ENCODE measurements at places on chromosomes 3 and 15.

DNA sequence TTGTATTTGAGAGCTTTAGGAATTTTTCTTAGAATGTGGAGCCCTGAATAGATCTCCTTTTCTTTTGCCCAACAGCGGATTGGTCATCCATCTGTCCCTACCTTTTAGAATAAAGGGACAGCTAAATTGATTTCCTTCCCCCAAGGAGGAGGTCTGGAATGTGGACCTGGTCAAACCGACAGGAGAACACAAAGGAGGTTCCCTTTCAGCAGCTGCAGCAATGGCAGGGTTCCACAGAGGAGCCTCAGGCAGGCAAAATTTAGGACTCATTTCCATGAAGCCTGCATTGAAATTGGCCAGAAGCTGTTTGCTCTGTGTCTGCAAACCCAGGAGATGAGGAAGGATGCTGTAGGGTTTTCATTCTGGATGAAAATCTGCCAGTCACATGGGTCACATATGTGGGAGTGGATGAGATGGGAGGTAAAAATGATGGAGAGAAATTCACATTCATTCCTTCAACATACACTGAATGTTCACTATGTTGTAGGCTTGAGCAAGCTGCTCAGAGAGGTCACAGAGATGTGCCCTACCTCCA is 77.3 kb downstream of the LRTM1 start:
- DNase-seq: no peak

GRCh38 chr3:192273001-192273696 is 454.2 kb downstream of the FGF12 start:
- no peak for DNase-seq

DNA sequence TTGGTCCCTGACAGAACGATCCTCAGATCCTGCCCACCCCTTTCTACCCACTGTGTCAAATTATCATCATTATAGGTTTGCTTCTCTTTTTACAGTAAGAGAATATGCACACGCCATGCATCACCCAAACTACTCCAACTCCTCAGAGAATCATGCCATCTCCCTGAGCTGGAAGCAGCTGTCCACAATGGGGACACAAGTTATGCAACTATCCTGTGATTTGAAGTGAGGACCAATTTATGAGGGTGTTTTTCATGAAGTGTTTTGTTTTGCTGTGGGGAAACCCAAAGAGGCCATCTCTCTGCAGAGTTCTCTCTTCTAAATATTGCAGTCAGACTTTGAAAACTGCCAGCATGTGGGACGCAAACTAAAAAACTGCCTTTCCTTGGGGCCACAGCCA is 35.8 kb upstream of the TNFSF10 start:
- no peak for DNase-seq

DNA sequence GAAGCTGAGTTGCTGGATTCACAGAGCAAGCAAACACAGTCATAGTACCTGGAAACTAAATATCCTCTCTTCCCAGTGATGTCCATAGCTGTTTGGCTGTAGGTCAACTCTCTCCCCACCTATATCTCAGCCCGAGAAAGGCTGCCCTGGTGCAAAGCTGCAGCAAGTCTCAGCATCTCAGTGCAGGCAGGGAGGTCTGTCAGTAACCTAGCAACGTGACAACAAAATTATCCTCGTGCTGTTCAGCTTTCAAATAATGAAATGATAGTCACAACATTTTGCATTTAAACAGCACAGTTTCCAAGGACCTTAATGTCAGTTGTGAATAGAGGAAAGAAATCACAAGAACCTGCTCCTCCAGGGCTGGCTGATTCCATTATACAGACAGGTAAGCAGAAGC is 83.6 kb downstream of the CHST2 start:
- DNase-seq: no peak

- DNase-seq: no peak
These were observed 119.6 kb downstream of the ARNT2 start for GRCh38 chr15:80523746-80524145.

DNA sequence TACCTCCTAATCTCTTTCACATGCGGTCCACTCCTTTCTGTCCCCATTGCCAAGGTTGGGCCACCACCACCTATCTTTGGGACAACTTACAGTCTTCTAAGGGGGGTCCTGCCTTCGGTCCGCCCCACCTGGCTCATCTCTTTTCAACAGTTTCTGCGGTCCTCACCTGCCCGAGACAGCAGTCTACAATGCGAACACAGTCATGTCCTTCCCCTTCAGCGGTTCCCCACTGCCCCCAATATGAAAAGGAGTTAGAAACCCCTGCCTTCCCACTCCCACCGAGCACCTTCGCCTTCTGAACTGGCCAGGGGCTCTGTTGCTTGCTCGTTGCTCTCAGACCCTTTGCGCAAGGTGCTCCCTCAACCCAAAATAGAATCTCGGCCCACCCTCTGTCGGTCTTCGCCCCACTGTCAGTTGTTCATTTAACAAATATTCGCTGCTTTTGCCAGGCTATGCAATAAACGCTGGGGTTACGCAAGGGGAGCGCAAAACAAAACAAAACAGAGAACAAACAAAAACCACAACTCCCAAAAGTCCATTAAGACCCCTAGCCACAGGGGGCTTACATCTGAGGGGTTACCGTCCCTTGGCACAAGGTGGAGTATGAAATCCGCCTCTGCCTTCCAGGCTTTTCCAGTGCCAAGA is 611 bp upstream of the FANCI start:
- DNase-seq: no peak

GRCh38 chr3:167481164-167481563 is 7.3 kb upstream of the SERPINI2 start:
- DNase-seq: no peak

GRCh38 chr15:72179950-72180581 is 17.5 kb downstream of the GRAMD2A start:
- no peak for DNase-seq

- no peak for DNase-seq
These were observed 109.7 kb upstream of the SLC7A14 start for GRCh38 chr3:170695486-170696064.

DNA sequence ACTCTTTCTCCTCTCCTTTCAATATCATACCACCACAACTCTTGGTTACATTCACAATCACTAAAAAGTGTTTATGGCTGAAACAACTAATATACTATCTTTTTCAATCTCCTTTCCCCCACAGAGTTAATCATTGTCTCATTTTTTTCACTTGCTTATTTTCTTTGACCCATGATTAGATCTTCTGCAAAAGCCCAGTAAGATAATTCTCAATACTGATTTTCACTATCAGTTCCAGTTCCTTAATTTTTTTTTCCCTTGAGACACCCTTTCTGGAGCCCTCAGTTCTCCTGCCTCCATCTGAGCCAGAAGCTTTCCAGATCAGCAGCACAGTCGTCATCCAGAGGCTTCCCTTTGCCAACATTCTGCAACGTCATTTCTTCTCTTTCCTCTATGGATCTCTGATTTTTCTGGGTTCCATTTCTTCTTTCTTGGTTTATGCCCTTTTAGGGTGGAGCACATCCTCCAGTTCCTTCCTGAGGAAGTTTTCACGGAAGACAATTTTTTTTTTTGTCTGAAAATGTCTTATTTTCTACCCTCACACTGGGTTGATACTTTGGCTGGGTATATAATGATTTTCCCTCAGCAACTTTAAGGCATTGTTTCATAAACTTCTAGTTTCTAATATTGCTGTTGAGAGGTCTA is 88.7 kb upstream of the C15orf39 start:
- DNase-seq: no peak

- no peak for DNase-seq
These were observed 463.5 kb upstream of the RASGRP1 start for GRCh38 chr15:39028069-39028468.

DNA sequence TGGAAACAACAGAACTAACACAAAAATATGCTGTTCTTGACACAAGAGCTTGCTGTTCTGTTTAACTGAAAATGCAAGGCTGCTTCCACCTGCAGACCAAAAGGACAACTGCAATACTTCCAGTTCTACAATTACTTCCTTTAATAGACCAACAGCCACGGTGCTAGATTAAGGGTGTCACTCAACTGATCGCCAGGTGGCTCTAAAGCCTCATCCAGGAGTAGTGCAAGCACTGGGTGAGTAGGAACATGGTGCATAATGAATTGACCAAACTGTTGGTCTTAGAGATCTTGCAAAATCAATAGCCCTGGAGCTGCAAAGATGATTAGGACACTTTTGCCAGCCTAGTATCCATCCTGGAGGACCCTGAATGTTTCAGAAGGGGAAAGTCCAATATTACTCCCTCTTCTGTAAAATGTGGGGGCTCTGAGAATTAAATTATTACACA is 3.6 kb upstream of the CLDN16 start:
- DNase-seq: no peak

DNA sequence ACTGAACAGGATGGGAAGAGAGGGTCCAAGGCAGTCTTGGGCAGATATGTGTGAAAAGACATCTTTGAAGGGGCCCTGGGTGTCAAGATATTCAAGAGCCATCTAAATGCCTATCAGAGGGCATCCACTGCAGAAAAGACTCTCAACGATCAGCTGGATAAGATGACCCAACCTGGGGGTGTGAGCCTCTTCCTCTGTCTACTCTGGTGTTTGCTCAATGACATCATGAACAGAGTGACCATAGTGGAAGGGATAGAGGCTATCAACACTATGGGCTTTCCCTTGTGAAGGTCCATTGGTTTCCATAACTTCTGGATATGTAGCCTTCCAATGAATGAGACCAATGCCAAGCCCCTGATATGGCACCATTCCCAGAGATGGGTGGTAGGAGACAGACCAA is 42.1 kb downstream of the FAH start:
- no peak for DNase-seq

- DNase-seq: no peak
These were observed 11.8 kb downstream of the CPN2 start for GRCh38 chr3:194339356-194339755.

DNA sequence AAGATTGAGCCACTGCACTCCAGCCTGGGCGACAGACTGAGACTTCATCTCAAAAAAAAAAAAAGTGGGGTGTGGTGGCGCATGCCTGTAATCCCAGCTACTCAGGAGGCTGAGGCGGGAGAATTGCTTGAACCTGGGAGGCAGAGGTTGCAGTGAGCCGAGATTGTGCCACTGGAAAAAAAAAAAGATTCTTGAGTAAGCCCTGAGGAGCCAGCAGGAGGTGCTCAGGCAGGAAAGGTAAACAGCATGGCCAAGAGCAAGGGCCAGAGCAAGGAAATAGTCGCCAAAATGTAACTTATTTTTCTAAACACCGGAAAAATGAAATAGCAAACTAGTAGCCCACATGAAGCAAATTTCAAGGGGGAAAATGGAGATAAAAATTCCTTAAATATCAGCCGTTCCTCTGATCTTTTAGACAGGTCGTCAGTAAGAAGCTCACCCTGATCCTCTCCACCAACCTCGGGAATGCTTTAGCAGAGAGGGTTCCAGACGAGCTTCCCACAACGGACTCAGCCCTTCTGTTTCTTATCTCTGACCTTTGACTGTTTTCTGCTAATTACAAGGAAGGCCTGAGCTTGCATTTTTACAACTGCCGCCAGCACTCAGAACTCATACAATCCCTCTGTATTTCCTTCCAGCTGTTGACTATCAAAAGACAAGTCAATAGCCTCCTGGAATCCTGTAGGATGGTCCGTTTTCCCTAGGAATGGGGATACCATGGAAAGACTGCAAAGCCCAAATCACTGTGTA is 45.0 kb upstream of the AKAP13 start:
- DNase-seq: no peak

GRCh38 chr15:48560321-48561051 is 85.0 kb downstream of the FBN1 start:
- DNase-seq: no peak

GRCh38 chr15:46701896-46702295 is 1015.4 kb upstream of the SEMA6D start:
- no peak for DNase-seq

DNA sequence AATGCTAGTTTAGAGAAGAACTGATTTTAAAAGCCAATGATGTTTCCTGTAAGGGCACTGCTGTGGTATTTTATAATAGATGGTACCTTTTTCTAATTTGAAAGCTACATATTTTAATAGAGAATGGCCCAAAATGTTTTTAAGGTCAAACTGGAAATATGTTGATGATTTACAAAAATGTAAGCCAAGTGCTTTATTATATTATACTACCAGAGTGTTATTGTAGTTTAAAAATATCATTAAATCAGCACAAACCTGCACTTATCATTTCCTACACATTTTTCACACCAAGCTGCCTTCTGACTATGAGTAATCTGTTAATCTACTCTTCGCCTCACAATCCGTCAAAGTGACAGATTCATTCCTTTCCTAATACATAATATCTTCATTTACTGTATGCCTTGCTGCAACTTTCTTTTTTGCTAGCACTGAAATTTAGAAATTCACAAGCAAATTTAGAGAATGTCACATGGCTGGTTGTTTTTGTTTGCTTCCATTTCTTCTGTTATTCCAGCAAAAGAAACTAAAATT is 126.4 kb upstream of the FAM3D start:
- DNase-seq: no peak

GRCh38 chr3:4850928-4851265 is 128.3 kb upstream of the BHLHE40 start:
- DNase-seq: no peak

GRCh38 chr3:172678068-172678467 is 32.8 kb downstream of the NCEH1 start:
- DNase-seq: no peak

DNA sequence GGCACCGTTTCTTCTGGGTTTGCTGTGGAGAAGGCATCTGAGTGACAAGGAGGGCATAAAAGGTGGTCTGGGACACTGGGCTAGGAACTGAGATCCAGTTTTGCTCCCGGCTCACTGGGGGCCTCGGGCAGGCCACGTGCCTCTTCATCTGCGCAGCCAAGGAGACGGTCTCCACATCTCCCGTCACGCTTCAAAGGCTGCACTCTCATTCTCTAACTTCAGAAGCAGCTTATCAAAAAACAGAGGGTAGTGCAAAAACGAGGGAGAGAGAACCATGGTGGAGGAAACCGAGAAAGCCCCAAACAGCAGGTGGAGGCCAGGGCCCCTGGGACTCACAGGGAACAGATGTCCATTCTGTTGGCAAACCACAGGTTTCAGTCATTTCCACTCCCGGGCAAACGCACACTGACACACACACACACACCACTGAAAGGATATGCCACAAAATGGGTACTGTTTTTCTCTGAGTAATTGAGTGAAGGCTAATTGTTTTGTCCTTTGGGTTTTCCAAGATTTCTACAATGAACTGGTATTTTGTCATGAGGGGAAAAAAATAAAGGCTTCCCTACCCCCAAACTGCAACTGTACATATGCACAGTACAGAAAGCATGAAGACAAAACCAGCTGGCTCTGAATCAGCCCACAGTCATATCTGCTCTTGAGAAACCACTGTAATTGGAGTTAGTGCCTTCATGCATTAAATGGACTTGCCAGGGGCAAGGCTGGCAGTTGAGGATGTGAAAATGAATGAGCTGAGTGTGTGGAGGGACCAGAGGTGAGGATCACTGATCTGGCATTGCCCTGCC is 71.9 kb downstream of the MGLL start:
- DNase-seq: peak; percentile 20

DNA sequence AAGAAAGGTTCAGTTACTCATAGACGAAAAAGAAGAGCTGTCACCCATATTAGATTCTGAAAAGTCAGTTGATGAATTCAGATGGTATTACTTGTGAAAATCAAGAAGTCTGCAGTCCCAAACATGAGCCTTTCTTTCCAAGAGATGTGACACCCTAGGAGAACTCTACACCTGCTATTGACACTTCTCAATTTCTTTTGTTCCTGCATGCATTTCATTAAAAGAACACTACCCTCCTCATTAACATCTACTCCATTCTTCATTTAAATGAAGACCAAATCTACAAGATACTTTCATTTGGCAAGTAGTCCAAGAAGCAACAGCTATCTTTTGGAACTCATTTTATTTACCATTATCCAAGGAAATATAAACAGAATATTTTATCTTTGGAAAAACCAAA is 6.6 kb downstream of the GABRB3 start:
- no peak for DNase-seq

Measured in T-helper 2 cell (primary cell).